Fibroblast of skin of back (primary cell): ENCODE measurements at places on chromosomes 5 and 9.

DNA sequence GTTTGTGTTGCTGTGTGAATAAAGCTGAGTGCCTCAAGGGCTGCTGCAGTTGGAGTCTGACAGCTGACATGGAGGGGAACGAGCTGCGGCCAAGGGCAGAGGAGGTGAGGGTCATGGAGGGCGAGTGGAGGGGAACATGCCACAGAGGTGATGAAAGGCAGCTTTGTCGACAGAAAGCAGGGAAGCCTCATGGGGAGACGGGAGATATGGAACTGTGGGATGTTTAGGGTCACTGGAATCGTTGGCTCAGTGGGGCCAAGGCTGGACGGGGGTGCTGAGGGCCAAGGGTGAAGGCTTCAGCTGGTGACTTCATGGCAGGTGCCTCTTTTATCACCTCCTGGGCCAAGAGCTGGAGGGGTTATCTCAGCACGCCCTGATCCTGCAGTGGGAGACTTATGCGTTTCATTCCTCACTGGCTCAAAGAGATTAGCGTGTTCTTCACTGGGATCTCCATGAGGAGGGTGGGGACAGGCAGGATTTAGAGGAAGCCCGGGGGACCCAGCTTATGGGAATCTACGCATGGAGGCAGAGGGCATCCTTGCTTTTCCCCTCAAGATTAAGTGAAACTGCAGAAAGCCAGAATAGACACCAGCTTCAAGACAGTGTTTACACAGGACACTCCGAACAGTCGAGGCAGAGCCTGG is 42.2 kb downstream of the FAM240B start:
- no peak for DNase-seq

DNA sequence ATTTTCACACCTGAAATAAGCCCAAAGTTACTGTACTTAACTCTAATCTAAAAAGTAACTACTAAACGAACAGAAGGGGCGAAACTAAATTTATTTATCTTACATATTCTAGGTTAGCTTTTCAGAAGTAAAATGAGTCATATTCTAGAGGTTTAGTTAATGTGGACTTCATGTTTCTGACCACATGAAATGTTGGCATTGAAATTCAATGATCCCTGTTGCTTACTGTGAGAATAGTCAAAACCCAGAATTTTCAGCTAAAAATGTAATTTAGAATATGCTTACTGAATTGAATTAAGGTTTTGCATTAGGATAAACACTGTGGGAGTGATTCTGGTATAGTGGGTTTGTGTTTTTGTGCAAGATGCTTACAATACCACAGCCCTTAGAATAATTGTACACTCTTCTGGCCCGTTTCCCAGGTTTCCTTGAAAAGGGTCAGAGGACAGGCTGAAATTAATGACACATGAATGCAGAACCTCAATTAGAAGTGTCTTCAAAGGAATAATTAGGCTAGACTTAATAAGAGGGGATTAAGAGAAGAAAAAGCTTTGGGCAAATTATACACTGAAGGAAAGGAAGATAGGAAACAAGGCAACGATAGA is 1.4 kb upstream of the SNX18 start:
- DNase-seq: peak; percentile 36

DNA sequence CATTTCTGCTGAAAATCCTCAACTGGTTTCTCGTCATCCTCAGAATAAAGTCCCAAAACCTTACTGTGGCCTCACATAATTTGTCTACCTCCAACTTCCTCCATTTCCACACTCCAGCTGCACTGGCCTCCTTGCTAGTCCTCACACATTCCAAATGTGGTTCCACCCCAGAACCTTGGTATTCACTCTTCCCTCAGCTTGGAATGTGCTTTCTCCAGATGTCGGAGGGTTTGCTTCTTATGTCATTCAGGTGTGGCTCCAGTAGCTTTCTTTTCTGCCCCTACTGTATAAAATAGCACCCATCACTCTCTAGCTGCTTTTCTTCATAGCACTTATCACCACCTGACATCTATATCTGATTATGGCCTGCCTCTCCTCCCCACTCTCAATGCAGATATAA is 102.5 kb upstream of the IFNK start:
- DNase-seq: no peak

DNA sequence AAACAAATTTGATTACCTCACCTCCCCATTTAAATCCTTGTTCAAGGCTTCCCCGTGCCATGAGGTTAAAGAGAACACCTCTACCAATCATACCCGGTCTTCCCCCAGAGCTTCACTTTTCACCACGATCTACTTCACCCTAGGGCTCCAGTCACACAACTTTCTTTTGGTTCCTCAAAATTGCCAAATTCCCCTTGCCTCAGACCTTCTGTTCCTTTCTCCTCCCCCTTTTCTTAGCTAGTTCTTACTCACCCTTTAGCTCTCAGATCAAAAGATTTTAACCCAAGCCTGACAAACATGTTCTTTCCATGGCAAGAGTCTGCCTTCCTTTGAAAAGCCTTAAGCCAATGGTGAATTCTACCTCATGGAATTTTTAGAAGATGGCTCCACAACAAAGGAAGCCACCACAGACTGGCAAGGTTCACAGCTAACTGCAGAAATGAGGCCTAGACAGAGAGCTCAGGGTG is 56.7 kb downstream of the MAPKAP1 start:
- DNase-seq: peak; percentile 70

DNA sequence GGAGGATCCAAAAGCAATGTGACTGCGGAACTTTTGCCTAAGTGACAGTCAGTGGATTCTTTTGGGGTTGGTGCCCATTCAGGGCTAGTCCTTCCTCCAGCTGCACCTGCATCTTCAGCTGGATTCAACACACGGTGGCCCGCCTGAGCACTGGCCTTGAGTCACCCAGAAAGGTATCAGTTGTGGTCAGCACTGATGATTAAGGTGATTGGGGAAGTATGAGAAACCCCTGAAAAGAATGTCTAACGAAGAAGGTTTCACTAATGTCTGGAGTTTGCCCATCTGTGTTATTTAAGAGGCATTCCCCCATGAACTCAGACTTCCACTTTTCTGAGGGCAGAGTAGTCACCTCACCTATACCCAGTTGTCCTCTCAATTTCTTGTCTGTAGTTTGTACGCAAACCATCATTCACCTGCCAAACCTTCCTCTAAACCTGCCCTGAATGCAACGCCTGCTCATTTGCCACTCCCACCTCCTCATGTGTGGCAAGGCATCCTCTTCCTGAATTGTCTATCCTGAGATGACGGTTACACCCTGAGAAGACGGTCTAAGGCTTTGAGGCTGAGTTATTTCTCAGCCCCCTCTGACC is 27.2 kb downstream of the CSF2 start:
- no peak for DNase-seq
